ENCODE measurements at places on chromosomes 5 and 9. TPM values are rescaled to one million over a fixed set of nuclear protein-coding genes. Genes with fewer than 3 reads are reported as not detected.
A peak's percentile ranks its signal among the peaks of the same experiment; 100 is the strongest.

The INSL4 gene
- polyA plus RNA-seq: 0.03 TPM

GRCh38 chr9:10341057-10341456, 271.7 kb downstream of the PTPRD start:
- DNase-seq: no peak

The AFAP1L1 gene
- 2.9 TPM for polyA plus RNA-seq

GRCh38 chr9:74526215-74526614, 29.1 kb downstream of the RORB start:
- DNase-seq: no peak

DNA sequence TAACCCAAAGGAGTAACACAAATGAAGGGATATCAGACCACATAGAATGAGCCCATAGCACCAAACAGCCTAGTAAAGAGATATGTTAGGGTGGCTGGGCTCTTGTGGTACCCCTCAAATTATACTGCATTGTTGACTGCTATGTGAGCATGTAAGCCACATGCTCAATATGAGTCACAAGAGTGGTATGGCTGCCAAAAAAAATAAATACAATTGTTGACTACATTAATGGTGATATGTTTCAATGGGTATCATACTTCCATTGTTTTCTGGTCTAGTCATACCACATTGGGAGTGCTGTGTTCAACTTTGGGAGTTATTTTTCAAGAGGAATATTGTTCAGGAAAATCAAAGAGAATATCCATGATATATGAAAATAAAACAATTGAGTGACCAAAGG, 162.4 kb upstream of the PIK3R1 start:
- DNase-seq: peak; percentile 5

DNA sequence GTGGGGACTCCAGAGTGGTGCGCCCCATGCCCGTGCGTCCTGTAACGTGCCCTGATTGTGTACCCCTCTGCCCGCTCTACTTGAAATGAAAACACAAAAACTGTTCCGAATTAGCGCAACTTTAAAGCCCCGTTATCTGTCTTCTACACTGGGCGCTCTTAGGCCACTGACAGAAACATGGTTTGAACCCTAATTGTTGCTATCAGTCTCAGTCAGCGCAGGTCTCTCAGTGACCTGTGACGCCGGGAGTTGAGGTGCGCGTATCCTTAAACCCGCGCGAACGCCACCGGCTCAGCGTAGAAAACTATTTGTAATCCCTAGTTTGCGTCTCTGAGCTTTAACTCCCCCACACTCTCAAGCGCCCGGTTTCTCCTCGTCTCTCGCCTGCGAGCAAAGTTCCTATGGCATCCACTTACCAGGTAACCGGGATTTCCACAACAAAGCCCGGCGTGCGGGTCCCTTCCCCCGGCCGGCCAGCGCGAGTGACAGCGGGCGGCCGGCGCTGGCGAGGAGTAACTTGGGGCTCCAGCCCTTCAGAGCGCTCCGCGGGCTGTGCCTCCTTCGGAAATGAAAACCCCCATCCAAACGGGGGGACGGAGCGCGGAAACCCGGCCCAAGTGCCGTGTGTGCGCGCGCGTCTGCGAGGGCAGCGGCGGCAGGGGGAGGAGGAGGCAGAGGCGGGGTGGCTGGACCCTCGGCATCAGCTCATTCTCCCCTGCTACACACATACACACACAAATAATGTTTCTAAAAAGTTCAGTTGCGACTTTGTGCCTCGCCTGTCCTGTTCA, 668 bp downstream of the GLIS3 start:
- DNase-seq: peak; percentile 50

DNA sequence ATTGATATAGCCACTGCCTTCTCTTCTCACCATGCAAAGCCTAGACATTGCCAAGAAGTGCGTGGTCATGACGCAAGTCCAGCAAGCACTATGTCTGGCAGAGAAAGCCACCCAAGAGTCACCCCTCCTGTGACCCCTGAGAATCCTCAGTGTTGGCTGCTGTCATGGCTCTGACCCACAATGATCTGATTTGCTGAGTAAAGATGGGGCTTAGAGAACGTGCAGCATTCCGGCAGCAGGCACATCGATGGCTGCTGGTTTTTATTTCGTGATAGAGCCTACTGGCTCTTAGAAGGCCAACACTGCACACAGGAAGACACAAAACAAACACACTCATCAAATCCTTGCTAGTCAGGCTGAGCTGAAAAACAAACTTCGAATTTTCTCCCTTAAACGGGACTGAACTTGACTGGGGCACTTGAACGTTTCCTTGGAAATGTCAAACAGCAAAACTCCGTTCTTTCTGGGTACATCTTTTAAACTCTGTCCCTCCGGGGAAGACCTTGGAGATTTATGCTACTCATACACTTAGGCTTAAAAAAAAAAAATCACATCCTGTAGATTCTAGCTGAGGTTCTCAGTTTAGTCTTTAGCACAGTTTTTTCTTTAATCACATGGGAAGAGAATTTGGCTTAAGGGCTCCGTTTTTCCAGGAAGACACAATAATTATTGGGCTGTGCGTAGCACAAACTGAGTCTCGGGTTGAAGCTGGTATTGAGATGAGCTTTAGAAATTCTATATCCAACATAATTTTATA, 88.2 kb upstream of the BASP1 start:
- DNase-seq: no peak

The KIF2A gene
- 23.6 TPM for polyA plus RNA-seq

GRCh38 chr5:122584411-122585300, 190.2 kb upstream of the SNX2 start:
- peak; percentile 71 for DNase-seq

GRCh38 chr5:72133212-72133990, 26.1 kb downstream of the MAP1B start:
- peak; percentile 77 for DNase-seq

DNA sequence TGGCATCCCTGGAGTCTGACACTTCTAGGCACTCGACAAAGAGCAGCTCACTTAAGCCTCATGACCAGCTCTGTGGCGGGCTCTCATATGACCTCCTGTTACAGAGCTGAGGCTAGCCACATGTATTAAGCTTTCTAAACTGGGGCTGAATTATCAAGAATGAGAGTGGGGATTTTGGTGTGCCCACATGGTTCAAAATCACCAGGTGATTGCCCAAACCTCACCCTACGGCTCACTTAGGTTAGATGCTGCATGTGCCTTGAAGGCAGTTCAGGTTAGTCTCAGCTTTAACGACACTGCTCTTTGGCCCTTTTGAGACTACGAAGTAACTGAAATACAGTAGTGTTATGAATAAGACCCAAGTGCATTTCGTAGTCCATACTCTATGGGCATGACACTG, 39.4 kb upstream of the SMIM32 start:
- DNase-seq: no peak

DNA sequence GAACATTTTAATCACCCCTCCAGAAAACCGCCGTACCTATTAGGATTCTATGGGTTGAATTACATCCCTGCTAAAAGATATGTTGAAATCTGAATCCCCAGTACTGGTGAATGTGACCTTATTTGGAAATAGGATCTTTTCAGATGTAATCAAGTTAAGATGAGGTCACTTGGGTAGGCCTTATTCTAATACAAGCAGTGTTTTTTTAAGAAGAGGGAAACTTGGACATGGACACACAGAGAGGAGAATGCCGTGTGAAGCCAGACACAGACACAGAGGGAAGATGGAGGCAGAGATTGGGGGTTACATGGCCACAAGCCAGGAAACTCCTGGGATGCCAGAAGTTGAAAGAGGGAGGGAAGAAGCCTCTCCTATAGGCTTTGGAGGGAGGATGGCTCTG, 183.5 kb downstream of the GNA14 start:
- peak; percentile 69 for DNase-seq

The SUB1 gene
- polyA plus RNA-seq: 117 TPM

The SLC34A1 gene
- polyA plus RNA-seq: not detected

GRCh38 chr5:143714629-143715028, 97.3 kb upstream of the HMHB1 start:
- DNase-seq: peak; percentile 60
